ENCODE measurements at places on chromosomes 6 and 20. TPM values are rescaled to one million over a fixed set of nuclear protein-coding genes. Genes with fewer than 3 reads are reported as not detected.

GRCh38 chr20:18645196-18645745, 57.4 kb downstream of the DTD1 start:
- DNase-seq = no peak

DNA sequence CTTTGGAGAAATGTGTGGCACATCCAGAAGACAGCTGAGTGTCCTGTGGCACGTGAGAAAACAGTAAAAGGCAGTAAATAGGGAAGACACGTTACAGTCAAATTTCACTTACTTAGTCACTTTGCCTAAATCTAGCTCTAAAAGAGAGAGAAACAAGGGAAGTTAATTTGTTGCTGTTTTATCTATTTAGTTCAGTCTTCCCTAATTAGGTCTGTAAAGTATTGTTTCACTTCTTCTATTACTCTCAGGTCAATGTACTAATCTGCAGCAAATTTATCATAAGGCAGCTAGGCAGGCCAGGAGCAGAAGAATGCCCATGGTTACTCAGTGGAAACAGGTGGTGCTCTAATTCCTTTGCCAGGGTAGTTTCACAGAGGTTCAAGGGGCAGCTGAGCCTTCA, 124.3 kb upstream of the CNR1 start:
- DNase-seq = no peak

GRCh38 chr6:157150076-157150475, 173.2 kb downstream of the TMEM242 start:
- DNase-seq = no peak

GRCh38 chr6:152167641-152168603, 360.4 kb downstream of the ESR1 start:
- DNase-seq = no peak

GRCh38 chr6:158629367-158630221, 14.9 kb downstream of the DYNLT1 start:
- no peak for DNase-seq

- no peak for DNase-seq
These were observed 266.1 kb upstream of the RNF24 start for GRCh38 chr20:4281258-4282055.

DNA sequence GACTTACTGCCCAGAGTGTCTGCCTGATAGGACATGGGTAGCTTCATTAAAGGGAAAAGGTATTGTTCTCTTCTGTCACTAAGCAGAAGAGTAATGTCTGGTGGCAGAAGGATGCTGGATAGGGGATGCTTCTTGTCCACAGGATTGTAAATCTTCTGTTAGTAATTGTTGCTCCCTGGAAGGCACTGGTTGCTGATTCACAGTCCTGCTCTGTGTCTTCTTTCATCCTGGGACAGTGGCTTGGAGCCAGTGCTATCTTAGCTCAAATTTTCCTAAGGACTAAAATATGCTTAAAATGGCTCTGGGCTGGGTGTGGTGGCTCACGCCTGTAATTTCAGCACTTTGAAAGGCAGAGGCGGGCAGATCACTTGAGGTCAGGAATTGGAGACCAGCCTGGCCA, 48.0 kb downstream of the SYTL3 start:
- DNase-seq = no peak

- DNase-seq = no peak
These were observed 294.8 kb upstream of the STXBP5 start for GRCh38 chr6:146909376-146909775.

DNA sequence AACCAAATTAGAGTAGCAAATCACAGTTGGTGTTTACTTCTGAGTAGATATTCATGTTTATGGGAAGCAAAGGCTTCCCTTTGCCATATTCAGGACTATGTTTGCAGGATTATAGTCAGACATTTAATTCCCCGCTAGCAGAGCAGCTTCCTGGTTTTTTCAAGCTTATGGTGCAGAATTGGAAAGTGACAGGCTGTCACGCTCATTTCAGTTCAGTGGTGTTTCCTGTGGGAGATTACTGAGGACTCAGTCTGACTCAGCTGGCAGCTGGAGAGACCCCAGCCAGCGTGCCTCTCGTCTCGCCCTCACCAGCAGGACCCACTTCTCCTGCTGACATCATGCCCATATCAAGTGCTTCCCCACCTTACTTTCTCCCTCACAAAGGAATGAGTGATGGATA, 85.1 kb downstream of the LYRM2 start:
- no peak for DNase-seq

GRCh38 chr6:9914951-9915350, 499.9 kb downstream of the TFAP2A start:
- no peak for DNase-seq

- no peak for DNase-seq
These were observed 422.9 kb upstream of the CHD6 start for GRCh38 chr20:42041000-42041565.

DNA sequence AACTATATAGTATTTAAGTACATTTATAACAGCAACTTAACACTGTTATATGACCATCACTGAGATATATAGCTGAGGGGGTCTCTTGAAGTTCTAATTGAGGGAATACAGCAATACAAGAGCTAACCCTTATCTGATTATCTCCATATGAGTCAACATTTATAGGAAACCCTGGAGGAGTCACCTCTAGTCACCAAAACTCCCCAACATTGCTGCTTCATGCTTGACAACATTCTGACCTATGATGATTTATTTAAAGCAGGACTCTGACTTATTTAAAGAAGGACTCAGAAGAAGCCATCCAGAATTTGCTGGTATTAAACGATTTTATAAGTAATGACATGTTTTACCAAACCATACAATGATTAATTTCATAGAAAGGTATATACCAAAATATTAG, 182.6 kb upstream of the NOX3 start:
- DNase-seq = no peak

DNA sequence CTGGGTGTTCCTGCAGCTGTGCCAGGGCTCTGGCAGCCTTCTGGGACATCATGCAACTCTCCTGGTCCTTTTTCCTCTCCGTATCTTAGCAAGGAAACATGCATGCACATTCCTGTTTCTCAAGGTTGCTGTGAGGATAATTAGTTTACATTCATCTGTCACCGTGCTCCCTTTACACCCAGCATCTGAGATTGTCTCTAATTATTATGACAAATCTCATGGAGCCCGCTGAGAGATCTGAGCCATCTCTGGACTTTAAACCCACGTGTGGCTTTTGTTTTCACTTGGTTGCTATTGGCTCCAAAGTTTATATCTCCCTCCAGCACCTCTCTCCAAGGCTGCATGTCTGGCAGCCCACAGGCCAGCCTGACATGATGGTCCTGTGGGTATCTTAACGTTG, 167.6 kb downstream of the UNC5CL start:
- DNase-seq = no peak

- DNase-seq = no peak
These were observed 21.0 kb upstream of the IYD start for GRCh38 chr6:150347845-150348244.

DNA sequence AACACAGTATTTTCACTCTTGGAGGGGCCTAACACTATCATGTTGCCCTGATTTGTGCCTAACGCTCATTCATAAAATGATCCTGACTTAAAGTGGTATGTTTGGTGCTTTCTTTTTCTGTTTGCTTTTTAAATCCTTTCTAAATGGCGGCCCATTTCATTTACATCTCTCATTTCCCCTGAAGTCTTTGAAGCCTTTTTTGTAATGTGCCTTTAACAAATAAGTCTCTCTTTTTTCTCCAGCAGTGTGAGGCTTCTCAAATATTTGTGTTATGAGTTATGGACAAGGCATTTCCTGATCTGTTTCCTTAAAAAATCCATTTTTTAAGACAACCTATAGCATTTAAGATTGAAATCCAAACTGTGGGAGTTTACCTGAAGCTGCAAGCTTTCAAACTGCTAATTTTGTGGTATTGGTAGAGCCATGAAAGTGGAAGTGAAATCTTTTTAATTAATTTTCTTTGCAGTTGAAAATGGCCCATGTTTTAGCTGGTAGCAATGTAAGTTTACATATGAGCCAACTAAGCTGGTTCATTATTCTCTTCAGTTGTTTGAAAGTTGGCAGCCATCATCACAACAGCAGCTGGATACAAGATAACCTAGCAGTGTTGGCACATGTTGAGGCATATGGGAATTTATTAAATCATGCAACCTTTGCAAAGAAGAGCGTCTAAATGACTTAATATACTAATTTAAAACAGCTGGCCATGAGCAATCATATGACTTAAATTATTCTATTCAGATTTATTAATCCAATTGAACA, 469.7 kb downstream of the CDKAL1 start:
- DNase-seq = no peak

The STX11 gene
- 4.3 TPM for total RNA-seq

The MEI4 gene
- total RNA-seq = not detected

The SLC17A1 gene
- not detected for total RNA-seq

The SEL1L2 gene
- total RNA-seq = 3.3 TPM

The MEP1A gene
- total RNA-seq = 0.36 TPM

The GPLD1 gene
- 7.2 TPM for total RNA-seq

The MYCT1 gene
- total RNA-seq = 6.8 TPM

The RBCK1 gene
- 60.7 TPM for total RNA-seq

The MAFB gene
- 43.3 TPM for total RNA-seq

The JAG1 gene
- 60.3 TPM for total RNA-seq

The USP49 gene
- 2.8 TPM for total RNA-seq
